Ascending aorta (tissue), 2 donors: ENCODE measurements at places on chromosomes 7 and 10.

GRCh38 chr7:39453743-39454355, 112.4 kb upstream of the YAE1 start:
- H3K27me3 ChIP-seq = no peaks in the 10 kb centered on the region
- DNase-seq = no peak
- H3K36me3 ChIP-seq = no peaks in the 10 kb centered on the region
- no peaks in the 10 kb centered on the region for H3K4me1 ChIP-seq
- no peak overlapping the region for H3K4me3 ChIP-seq
- H3K27ac ChIP-seq = no peak overlapping the region

DNA sequence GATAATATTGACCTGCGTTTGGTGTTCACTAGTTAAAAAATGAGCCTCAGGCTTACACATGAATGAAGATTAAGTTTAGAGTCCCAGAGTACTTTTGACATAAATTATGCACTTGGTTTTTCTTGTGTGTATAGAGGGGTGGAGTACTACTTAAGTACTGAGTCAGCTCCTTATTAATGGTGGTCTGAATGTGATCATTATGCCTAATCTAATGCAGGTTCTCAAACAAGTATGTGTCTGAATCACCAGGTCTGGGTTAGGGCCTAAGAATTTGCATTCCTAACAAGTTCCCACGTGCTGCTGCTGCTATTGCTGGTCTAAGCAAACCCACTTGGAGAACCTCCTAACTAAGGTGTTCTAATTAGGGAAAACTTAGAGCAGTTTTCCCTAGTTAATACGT, 30.7 kb upstream of the STOX1 start:
- no peak for DNase-seq
- no peaks in the 10 kb centered on the region for H3K4me1 ChIP-seq
- no peak overlapping the region for H3K4me3 ChIP-seq
- H3K27ac ChIP-seq = no peak overlapping the region
- peaks cover 40% of the 10 kb centered on the region for H3K36me3 ChIP-seq
- H3K27me3 ChIP-seq = no peaks in the 10 kb centered on the region

DNA sequence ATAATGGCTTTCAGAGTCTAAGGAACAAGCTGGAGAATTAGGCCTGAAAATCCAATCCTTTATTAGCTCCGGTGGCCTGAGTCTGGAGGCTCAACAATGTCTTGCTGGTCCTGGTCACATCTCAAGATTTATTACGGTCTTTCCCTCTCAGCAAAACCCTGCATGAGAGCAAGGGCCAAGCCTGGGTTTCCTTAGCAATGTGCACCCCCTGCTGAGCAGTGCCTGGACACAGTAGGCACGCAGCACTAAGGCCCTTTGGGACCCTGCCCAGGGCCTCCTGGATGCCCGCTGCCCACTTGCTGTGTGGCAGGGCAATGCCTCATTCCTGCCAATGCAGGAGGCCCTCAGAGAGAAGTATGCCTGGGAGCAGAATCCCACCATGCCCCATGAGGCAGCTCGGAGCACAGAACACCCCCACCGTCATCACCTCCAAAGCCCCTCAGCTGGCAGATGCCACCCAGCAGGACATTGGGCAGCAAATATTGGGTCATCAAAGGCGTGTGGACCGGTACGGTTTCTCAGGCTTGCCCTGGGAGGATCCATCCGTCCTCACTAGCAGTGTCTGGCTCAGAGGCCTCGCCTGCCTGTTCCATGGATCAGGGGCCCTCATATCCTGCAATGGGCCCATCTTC, 156.4 kb downstream of the OAT start:
- no peaks in the 10 kb centered on the region for H3K27me3 ChIP-seq
- no peak overlapping the region for H3K27ac ChIP-seq
- DNase-seq = no peak

DNA sequence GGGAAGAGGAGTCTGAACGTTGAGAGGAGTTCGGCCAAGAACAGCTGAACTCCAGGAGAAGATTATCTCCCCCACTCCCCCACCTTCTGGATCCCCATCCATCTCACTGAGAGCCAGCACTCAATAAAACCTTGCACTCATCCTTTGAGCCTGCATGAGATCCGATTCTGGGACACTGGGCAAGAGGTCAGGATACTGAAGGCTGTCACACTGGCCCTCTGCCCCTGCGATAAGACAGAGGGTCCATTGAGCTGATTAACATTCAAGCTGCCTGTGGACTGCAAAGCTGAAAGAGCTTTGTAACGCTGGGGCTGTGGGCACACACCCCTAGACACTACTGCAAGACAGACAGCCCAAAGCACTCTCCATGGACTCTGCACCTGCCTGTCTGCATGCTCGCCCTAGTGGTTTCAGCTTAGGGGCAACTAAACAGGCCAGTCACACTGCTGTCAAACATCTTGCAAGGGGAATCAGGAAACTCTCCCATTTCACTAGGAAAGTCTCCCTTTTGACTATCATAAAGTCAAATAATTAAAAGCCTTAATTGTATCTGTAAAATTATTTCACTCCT, 42.3 kb upstream of the CNTNAP2 start:
- no peaks in the 10 kb centered on the region for H3K36me3 ChIP-seq
- H3K27ac ChIP-seq = no peak overlapping the region
- no peak for DNase-seq
- H3K4me1 ChIP-seq = no peaks in the 10 kb centered on the region

DNA sequence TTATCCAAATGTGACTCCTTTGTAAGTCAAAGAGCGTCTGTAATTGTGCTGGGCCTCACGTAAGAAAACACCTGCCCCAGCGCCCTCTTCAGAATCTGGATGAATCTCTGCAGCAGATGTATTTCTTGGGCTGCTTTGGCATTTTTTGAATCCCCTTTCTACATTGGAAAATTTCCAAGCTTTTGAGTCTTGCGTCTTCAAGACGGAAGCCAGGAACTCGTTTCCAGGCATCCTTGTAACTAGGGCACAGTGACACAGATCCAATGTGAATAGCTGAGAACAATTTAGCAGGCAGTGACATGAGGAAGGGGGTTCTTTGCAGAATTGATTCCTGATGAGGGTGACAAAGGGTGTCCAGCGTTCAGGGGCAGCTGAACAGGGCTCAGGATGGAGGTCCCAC, 862.3 kb downstream of the TYW1 start:
- no peaks in the 10 kb centered on the region for H3K4me1 ChIP-seq
- DNase-seq = no peak
- H3K36me3 ChIP-seq = no peaks in the 10 kb centered on the region

GRCh38 chr10:77428691-77429395, 208.8 kb downstream of the KCNMA1 start:
- H3K4me1 ChIP-seq = peaks cover 31% of the 10 kb centered on the region
- no peak overlapping the region for H3K4me3 ChIP-seq
- no peak overlapping the region for H3K27ac ChIP-seq
- DNase-seq = peak; percentile 80

GRCh38 chr10:129919358-129919757, 44.7 kb downstream of the EBF3 start:
- no peak overlapping the region for H3K27ac ChIP-seq
- DNase-seq = no peak
- no peaks in the 10 kb centered on the region for H3K4me1 ChIP-seq
- no peaks in the 10 kb centered on the region for H3K27me3 ChIP-seq
- H3K36me3 ChIP-seq = no peaks in the 10 kb centered on the region

GRCh38 chr7:55252386-55252785, 112.8 kb upstream of the LANCL2 start:
- H3K4me3 ChIP-seq = no peak overlapping the region
- H3K27me3 ChIP-seq = no peaks in the 10 kb centered on the region
- no peaks in the 10 kb centered on the region for H3K36me3 ChIP-seq
- H3K27ac ChIP-seq = no peak overlapping the region

DNA sequence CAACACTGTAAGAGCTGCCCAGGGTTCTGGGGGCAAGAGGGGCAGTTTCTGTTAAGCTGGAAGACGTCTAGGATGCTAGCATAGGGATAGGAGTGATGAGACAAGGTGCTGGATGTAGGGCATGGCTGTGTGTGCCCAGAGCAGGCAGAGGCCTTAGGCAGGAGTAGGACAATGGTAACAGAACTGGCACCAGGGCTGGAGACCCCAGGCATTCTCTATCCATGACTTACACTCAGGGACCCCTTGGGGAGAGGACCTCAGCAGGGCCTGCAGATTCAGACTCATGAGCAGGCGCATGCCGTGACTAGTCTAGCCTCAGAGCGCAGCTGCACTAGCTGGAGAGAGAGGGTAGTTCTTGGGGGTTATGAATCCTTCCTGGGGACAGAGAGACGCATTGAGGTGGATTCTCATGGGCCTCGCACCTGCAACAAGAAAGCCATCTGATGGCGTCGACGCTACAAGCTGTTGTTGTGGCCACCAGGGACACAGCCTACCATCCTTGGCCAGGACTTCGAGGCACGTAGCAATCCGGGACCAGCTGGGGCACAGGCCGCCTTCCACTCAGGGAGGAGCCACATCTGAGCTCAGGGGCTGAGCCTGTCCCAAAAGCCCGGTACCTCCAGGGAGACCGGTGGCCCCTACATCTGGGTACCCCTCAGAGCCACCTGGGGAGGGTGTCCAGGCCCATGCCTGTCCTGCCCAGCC, 474.1 kb downstream of the PTPRN2 start:
- no peaks in the 10 kb centered on the region for H3K4me1 ChIP-seq
- no peak for DNase-seq
- no peak overlapping the region for H3K27ac ChIP-seq
- H3K4me3 ChIP-seq = no peak overlapping the region
- no peaks in the 10 kb centered on the region for H3K27me3 ChIP-seq

- H3K4me1 ChIP-seq = peaks cover 5% of the 10 kb centered on the region
These were observed 4.3 kb downstream of the RAMP3 start for GRCh38 chr7:45161842-45162241.

DNA sequence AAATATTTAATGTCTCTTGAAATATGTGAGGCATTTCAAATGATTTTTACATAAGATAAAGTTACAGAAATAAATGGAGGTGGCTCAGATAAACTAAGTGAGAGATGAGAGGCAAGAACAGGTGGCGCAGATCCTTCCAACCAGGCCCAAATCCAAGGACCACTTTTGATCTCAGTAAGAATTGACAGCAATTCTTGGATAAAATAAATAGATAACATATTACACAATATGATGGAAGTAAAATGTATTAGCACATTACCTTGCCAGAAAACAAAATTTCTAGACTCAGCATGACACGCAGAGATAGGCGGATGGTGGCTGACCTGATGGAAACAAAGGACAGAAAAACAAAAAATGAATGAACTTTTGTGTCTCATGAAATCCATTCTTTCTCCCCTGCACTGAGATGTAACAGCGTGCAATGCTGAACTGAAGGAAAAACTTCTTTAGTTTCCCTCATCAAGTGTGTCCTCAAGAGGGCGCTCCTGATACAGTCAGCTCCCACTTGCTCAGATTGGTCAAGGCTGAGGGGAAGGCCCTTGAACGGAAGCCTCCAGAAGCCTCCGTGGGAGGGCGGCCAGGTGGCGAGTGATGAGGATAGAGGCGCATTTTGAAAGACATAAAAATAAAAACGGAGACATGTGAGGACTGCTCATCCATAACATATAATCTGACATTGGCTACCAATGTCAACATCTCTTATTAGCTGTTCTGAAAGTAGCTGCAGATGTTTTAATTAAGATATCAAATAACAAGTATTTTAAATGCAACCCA, 62.8 kb upstream of the GSDME start:
- no peak overlapping the region for H3K4me3 ChIP-seq
- no peaks in the 10 kb centered on the region for H3K27me3 ChIP-seq
- no peak overlapping the region for H3K27ac ChIP-seq
- H3K4me1 ChIP-seq = no peaks in the 10 kb centered on the region

GRCh38 chr10:637221-637620, 52.2 kb downstream of the DIP2C start:
- no peak overlapping the region for H3K27ac ChIP-seq
- no peaks in the 10 kb centered on the region for H3K36me3 ChIP-seq
- no peak for DNase-seq
- H3K4me3 ChIP-seq = no peak overlapping the region
- peaks cover 6% of the 10 kb centered on the region for H3K4me1 ChIP-seq

- DNase-seq = peak; percentile 94
- no peaks in the 10 kb centered on the region for H3K36me3 ChIP-seq
- peaks cover 35% of the 10 kb centered on the region for H3K4me1 ChIP-seq
- H3K4me3 ChIP-seq = peak overlapping the region; percentile 15
- H3K27me3 ChIP-seq = no peaks in the 10 kb centered on the region
These were observed 58.4 kb downstream of the JCAD start for GRCh38 chr10:30000802-30001571.

- H3K4me3 ChIP-seq = no peak overlapping the region
- no peak for DNase-seq
- H3K36me3 ChIP-seq = no peaks in the 10 kb centered on the region
- no peak overlapping the region for H3K27ac ChIP-seq
- H3K27me3 ChIP-seq = no peaks in the 10 kb centered on the region
- H3K4me1 ChIP-seq = no peaks in the 10 kb centered on the region
These were observed 171.2 kb downstream of the ARHGAP21 start for GRCh38 chr10:24552346-24553016.

DNA sequence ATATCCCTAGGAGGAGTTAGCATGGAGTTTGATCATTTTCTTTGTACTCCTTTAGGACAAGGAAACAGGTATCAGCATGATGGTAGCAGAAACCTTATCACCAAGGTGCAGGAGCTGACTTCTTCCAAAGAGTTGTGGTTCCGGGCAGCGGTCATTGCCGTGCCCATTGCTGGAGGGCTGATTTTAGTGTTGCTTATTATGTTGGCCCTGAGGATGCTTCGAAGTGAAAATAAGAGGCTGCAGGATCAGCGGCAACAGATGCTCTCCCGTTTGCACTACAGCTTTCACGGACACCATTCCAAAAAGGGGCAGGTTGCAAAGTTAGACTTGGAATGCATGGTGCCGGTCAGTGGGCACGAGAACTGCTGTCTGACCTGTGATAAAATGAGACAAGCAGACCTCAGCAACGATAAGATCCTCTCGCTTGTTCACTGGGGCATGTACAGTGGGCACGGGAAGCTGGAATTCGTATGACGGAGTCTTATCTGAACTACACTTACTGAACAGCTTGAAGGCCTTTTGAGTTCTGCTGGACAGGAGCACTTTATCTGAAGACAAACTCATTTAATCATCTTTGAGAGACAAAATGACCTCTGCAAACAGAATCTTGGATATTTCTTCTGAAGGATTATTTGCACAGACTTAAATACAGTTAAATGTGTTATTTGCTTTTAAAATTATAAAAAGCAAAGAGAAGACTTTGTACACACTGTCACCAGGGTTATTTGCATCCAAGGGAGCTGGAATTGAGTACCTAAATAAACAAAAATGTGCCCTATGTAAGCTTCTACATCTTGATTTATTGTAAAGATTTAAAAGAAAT, 4.8 kb downstream of the BAMBI start:
- DNase-seq = no peak
- H3K27me3 ChIP-seq = no peaks in the 10 kb centered on the region
- H3K4me1 ChIP-seq = peaks cover 13% of the 10 kb centered on the region
- no peak overlapping the region for H3K4me3 ChIP-seq
